NCI-H1417 (cell line): ENCODE measurements at places on chromosomes 3 and 15.

- DNase-seq, result no peak
Observed at GRCh38 chr15:67133738-67134066, 68.3 kb downstream of the SMAD3 start.

DNA sequence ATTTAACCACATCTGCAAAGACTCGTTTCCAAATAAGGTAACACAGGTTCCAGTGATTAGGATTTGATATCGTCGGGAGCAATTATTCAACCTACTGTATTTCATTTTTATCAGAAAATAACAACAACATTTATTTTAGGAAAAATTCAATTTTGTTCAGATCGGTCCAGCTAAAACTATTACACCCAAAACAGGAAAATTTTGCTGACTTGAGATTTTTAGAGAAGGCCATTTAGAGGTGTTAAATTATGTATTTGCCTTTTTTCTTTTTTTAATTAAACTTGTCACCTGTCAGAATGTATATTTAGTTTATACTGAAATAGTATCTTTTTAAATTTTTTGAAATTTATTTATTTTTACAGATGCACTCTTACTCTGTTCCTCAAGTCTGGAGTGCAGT lies 81.3 kb downstream of the ARHGAP31 start:
- DNase-seq, result no peak

GRCh38 chr3:39468108-39468436 lies 592 bp downstream of the MOBP start:
- DNase-seq, result no peak

GRCh38 chr3:87437765-87438164 lies 161.4 kb upstream of the POU1F1 start:
- DNase-seq, result no peak

- no peak for DNase-seq
Observed at GRCh38 chr15:99606646-99607045, 40.9 kb downstream of the MEF2A start.

DNA sequence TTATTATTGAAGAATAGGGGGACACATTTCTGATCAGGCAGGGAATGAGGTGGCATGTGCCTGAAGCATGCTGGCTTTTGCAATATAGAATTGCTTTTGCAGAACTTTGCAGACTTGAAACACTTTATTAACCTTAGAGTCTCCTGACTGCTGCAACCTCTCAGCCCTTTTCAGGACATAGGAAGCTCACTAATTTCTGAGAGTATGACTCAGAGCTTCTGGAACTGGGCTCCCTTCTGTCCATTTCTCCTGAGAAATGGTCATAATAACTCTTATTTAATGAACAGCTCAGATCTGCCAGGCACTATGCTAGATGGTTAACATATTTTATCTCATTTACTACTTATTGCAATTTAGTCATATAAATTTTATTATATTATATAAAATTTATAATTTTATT lies 38.6 kb upstream of the DGKG start:
- no peak for DNase-seq

DNA sequence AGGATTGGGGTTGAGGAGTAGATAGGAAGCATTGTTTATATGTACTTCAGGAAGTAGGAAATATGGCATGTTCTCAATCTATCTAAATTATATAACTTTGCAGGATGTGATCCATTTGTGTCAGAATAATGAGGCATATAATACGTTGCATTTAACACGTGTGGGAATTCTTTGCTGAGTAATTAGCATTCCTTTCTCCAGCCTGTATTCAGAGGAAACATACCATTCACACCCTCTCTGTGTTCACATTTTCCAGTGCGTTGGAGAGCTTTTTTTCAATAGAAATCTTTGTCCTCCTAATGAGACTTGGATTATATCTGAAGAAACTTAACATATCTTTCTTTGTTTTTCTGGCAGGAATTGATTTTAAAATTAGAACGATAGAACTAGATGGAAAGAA lies 33.0 kb upstream of the APH1B start:
- no peak for DNase-seq

DNA sequence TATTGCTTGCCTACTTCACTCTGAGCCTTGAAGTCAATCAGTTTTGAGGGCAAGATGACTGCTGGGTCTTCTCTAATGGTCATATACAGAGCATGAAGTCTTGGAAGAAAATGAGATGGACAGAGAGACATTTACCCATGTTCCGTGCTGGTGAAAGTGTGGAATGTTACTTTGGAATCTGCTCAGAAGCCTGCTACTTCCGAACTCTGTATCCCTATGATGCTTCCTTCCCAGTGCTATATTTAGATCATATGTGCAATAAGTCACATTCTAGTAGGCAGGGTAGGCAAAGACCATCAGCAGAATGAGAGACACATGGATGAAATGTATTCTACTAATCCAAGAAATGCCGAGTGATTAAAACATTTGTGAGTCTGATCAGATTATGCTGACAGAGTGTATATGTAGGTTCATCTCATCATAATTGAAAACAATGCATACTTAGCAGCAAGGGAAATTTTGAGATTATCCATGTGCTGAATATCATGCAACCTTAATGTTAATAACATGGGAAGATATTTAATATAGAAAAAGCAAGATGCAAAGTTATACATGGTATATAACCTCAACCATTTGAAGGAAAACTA lies 60.5 kb downstream of the RAB7A start:
- no peak for DNase-seq

- no peak for DNase-seq
Observed at GRCh38 chr15:72341361-72341760, 21.4 kb upstream of the CELF6 start.
